Activated CD4-positive, alpha-beta T cell treated with anti-CD3 and anti-CD28 coated beads, Interleukin-2, amount 10 ng/mL, durations not matched to agents 7 days and 5 days (primary cell): ENCODE measurements at places on chromosomes 4 and X. TPM values are rescaled to one million over a fixed set of nuclear protein-coding genes. Genes with fewer than 3 reads are reported as not detected.

Gene GPR173
- not detected for total RNA-seq

Gene TCEAL6
- total RNA-seq: not detected

Gene ANKRD50
- 0.35 TPM for total RNA-seq

Gene CSAG1
- total RNA-seq: not detected

Gene GPC3
- 0.81 TPM for total RNA-seq

DNA sequence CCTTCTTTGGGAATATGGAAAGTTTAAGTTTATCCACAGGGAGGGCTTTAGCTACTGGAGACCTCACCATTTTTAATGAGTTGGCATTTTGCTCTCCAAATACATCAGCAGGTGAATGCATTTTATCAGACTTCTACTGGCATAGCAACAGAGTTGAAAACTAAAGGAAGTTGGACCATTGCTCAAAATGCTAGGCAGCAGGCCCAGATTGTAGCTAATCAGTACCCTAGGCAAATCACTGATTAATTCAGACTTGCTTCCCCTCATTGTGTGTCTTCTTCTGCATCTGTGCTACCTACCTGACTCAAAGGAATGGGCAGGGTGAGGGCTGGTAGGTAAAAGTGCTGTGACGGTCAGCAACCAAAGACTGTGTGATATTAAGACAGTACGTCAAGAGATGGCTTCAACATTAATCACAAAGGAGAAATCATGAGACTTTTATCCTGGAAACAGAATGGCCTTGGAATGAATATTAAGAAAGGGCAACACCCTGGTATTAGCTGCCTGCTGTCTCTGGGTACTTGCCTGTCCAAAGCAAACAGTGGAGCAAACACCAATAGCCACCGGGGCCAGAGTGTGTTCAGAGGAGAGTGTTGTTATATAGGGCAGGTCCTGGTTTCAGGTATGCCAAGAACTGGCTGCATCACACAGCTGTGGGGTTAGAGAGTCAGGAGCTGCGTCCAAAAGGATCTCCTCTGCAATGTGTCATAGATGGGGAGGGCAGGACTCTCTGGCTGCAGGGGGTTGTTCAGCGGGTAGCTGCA, 17.1 kb upstream of the SMIM20 start:
- DNase-seq: no peak

GRCh38 chrX:65752294-65752693, 84.8 kb downstream of the MSN start:
- no peak for DNase-seq

DNA sequence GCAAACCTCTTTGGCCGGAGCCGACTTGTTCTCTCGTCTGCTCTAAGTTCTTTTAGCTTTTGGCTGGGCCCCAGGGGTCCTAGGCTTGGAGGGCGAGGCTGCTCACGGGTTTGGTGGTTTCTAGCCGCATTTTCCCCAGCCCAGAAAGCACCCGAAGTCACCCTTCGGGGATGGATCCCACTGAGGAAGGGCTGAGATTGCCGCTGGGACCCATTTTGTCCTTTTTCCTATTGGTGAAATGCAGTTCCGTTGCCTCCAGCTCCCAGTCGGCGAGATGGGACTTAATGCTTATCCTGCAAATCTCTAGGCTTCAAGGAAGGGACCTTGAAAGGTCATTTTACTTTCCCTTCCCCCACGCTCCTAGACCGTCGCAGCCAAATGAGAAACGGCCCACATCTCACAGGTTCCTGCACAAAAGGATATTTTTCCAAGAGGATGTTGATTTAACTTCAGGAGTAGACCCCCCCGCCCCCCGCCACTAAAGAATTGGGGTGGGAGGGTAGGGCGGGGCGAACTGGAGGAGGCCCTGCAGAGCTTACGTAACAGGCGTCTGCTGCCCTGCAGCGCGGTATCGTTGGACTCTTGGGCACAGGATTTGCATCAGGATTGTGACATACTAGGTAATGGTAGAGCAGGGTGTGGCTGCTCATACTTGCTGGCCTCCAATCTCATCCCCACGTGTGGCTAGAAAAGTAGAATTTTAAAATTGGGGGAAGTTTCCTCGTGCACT, 564 bp downstream of the PGK1 start:
- peak; percentile 26 for DNase-seq

DNA sequence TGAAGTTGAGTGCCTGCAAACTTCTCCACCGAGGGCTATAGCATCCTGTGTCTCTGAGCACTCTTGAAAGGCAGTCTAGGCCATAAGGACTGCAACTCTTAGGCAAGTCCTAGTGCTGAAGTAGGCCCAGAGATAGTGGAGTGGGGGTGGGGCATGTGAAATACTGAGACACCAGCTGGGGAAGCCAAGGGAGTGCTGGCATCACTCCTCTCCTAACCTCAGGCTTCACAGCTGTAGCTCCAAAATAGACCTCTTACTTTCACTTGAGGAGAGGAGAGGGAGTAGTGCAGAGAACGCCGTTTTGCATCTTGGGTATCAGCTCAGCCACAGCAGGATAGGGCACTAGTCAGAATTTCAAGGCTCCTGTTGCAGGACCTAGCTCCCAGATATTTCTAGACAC, 56.2 kb upstream of the CYSLTR1 start:
- DNase-seq: no peak

DNA sequence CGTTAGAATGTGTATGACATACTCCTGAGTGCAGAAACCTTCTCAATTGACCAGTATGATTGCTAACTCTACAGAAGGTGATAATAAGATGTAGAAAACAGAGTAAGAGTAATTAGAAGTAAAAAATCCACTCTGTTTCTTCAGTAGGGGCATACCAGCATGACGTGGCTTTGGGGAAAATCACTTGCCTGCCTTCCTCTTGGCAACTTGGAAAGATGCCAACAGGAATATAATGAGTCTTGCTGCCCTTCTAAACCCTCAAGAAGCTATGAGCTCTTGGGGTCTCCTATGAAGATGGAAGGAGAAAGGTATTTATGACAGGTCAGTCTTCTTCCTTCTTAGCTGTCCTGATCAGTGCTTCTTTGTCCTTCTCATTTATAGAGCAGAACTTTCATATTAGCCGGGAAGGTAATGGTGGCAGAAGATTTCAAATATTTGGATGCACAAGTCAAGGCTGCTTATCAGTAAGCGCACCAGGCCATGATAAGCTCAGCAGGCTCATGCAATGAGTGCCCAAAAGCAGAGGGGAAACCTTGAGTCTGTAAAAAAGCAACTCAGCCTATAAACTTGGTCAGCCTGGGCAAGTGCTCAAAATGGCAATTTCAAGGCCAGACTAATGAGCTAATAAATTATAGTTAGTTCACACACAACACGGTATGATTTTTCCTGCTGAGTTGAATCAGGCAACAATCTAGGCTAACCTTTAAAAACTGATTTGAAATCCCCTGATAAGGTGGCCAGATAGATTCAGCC, 69.7 kb upstream of the PPARGC1A start:
- DNase-seq: no peak

DNA sequence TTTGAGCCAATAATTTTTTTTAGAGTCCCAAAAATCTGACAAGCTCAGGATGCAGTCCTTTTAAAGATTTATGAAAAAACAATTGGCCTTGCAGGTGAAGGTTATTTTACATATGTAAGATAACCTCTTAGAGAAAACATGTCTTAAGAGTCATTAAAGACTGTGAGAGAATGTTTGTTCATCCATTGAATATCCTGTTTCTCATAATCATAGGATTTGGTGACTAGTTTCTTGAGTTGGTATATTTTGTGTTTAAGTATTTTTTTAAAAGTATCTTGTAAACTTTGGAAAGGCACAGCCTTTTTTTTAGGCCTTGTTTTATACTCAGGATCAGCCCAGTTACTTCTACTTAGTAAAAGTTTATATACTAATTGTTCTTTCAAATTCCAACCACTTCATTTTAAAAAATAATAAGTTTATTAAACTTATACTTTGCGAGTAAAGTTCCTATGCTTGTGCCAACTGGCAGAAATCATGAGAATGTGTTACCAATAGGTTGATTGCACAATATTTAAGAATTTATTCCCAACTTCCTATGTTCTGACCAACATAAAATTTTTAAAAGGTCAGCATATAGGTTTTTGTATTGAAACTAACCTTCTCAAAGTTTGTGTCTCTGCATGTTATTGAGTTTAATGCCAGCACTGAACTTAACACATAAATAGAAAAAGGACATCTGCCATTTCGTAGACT, 40.0 kb upstream of the ARSJ start:
- no peak for DNase-seq

- no peak for DNase-seq
Measured at GRCh38 chrX:49892542-49892941, 13.3 kb downstream of the USP27X start.

DNA sequence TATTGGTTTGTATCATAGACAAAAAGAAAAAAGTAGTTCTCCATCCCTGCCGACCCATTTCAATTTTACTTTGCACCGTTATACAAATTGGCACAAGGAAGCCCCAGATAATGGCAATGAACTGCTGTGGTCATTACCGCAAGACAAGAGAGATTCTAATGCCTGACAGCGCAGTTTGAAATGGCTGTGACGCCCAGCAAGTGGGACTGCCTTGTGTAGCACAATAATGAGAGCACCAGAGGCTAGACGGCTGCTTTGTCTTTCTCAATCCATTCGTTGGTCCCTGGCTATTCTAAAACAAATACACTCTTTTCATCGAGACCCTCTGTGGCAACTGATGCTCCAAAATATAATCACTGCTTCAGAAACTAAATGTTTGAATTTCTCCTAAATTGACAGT, 192.4 kb upstream of the NEIL3 start:
- no peak for DNase-seq

- DNase-seq: no peak
Measured at GRCh38 chr4:25446611-25447010, 69.5 kb downstream of the ANAPC4 start.

DNA sequence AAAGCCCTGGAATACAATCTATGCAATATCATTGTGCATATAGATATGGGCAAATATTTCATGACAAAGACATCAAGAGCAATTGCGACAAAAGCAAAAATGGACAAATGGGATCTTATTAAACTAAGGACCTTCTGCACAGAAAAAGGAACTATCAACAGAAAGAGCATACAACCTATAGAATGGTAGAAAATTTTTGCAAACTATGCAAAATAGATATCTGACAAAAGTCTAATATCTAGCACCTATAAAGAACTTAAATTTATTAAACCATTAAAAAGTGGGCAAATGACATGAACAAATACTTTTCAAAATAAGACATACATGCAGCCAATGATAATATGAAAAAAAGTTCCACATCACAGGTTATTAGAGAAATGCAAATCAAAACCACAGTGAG, 312.9 kb downstream of the GLUD2 start:
- DNase-seq: no peak

DNA sequence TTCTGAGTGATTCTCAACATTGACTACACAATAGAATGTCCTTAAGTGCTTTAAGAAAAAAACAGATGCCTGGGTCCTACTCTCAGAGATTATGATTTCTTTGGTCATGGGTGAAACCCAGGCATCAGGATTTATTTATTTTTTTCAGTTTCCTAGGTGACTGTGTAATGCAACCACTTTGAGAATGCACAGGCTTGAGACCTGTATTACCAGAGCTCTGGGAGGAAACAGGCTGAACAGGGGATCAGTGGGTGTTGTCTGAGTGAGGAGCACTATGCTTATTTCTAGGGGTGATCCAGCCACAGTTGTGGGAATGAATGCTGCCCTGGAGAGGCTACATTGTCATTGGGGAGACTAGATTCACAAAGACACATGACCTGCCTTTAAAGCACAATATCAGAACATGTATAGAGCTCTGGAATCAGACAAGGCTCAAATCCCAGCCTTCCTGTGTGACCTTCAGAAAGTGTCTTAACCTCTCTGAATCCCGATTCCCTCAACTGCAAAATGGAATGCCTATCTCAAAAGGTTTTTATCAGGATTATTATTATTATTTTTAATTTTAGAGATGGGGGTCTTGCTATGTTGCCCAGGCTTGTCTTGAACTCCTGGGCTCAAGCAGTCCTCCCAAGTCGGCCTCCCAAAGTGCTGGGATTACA, 61.6 kb upstream of the PRPS1 start:
- no peak for DNase-seq

- DNase-seq: no peak
Measured at GRCh38 chrX:74613370-74614092, 893 bp downstream of the RLIM start.

GRCh38 chr4:177444911-177445736, 2.9 kb upstream of the AGA start:
- DNase-seq: no peak

DNA sequence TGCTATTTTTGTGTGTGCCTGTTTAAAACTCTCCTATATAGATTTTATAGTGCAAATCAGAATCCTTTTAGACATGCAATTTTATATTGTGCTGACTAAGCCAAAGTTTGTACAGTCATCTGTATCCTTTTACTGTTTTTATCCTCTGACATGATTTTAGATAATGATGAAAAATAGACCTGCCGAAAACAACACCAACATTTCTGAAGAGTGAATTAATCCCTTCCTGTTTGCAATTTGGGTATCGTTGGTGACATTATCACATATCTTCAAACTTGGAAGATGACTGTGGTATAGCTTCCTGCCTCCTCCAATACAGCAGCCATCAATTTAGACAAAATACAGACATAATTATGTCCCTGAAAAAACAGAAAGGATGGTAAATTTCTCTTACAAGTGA, 28.9 kb upstream of the DSPP start:
- DNase-seq: no peak

GRCh38 chr4:4875147-4875546, 15.7 kb downstream of the MSX1 start:
- no peak for DNase-seq

DNA sequence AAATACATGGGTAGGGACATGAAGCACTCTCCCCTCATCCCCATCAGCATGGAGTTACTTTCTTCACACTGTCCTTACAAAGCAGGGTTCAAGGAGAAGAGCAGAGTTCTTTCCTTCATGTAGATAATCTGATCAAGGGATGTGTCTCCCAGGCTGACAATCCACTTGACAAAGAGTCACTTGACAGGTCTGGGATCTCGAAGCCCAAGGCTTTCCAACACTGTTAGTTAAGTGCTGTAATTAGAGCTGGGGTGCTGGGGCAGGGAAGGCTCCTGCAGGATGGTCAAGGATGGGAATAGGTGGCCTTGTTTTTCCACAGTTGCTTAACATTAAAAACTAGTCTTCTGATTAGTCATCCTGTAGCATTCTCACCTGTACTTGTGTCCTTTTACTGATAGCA, 38.0 kb downstream of the CCNG2 start:
- DNase-seq: no peak

GRCh38 chrX:139078342-139078741, 366.8 kb upstream of the FGF13 start:
- DNase-seq: no peak

- no peak for DNase-seq
Measured at GRCh38 chrX:69107231-69107739, 58.0 kb downstream of the PJA1 start.

DNA sequence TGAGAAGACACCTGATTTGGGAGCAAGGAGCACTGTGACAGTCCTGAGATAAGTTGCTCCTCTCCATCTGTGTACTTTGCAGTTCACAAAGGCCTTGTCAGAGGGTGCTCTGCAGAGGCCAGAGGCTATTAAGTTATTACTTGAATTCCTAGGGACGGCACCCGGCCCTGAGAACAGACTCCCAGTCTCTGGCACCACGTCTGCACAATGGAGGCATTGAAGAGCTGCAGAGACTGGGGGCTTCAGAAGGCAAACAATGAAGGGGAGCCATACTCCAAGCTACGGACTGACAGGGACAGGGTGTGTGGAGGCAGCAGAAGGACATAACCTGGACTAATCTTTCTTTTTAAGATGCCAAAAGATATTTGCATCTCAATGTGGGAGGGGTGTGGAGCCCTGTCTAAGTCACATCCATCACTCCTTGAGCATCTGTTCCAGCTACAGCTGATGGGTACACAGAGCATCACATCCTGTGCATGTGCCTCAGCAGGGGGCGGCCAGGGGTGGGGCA, 11.5 kb downstream of the RASGEF1B start:
- DNase-seq: no peak
